ENCODE measurements at places on chromosomes 13 and 19.

DNA sequence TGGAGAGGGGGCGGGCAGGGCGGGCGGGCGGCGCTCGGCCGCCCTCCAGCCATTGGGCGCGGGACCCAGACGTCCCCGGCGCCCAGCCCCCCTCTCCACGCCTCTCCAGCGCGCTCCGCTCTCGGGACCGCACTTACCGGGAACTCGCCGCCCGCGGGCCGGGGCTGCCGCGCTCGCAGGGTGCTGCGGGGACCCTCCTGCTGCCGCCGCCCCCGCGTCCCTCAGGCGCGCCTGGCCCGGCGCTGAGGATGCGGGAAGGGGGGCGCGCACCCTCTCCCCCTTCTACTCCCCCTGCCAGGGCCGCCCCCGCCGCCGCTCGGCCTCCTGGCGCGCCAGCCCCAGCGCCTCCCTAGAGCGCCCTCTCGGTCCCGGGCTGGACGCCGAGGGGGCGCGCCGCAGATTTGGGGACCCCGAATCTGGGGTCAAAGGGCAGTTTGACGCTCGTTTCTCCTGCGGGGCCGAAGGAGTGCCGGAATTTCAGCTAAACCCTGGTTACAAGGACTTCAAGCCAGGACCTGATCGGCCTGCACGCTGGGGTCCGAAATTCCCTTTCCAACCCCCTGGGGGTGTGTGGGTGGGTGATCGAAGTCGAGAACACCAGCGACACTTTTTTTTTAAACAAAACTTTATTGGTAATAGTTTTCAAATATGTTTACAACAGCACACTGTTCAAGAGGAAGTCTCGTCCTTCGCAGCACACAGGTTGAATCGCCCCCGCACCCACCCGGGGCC, 696 bp upstream of the SAMD1 start:
- DNase-seq, result no peak

- DNase-seq, result no peak
These were observed 5.9 kb upstream of the FBN3 start for GRCh38 chr19:8155318-8155717.

- no peak for DNase-seq
These were observed 533.0 kb downstream of the MYO16 start for GRCh38 chr13:109162248-109163036.

GRCh38 chr13:108755083-108755482, 125.7 kb downstream of the MYO16 start:
- no peak for DNase-seq

GRCh38 chr19:8893419-8893818, 61.2 kb downstream of the MBD3L1 start:
- no peak for DNase-seq

Measured in thoracic aorta (tissue), 2 donors.